Uterus (tissue), 4 donors: ENCODE measurements at places on chromosomes 2 and 18. TPM values are rescaled to one million over a fixed set of nuclear protein-coding genes. Genes with fewer than 3 reads are reported as not detected.

ITPRIPL1 gene
- total RNA-seq = 14.1 TPM

MOGAT1 gene
- total RNA-seq = not detected

RAB3GAP1 gene
- total RNA-seq = 56.8 TPM

LYG2 gene
- total RNA-seq = not detected

EML6 gene
- total RNA-seq = 1.4 TPM

HJURP gene
- total RNA-seq = not detected

NEURL3 gene
- total RNA-seq = not detected

RAB6C gene
- 0.21 TPM for total RNA-seq

DNA sequence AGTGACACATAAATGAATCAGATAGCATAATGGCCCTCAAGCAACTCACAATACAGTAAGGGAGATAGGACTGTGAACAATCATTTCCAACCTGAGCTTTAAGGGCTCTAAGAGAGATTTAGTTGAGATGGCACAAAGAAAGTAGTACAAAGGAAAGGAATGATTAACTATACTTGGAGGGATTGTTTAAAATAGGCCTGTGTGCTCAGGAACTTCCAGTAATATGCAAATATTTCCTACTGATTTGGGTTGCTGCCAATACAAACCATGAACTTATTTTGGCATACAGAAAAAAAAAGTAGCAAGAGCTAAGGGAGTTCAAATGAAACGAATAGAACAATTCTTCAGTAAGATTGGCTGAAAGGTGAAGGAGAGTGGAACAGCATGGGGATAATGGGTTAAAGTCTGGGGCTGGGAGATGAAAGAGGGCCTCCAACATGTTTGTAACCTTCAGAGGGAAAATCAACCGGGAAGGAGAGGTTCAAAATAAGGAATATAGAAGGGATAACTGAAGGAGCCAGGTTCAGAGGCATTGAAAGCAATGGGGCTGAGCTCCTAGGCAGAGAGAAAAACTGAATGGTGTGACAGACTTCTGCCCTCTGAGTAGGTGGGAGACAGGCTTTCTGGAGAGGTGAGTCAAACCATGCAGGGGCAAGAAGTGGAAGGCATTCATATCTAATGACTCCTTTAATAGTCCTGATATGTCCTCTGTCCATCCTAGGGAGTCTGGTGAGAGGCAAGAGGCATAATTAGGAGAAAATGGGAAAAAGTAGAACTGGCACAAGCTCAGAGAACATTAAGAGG is 83.5 kb downstream of the DNAH7 start:
- DNase-seq = no peak

DNA sequence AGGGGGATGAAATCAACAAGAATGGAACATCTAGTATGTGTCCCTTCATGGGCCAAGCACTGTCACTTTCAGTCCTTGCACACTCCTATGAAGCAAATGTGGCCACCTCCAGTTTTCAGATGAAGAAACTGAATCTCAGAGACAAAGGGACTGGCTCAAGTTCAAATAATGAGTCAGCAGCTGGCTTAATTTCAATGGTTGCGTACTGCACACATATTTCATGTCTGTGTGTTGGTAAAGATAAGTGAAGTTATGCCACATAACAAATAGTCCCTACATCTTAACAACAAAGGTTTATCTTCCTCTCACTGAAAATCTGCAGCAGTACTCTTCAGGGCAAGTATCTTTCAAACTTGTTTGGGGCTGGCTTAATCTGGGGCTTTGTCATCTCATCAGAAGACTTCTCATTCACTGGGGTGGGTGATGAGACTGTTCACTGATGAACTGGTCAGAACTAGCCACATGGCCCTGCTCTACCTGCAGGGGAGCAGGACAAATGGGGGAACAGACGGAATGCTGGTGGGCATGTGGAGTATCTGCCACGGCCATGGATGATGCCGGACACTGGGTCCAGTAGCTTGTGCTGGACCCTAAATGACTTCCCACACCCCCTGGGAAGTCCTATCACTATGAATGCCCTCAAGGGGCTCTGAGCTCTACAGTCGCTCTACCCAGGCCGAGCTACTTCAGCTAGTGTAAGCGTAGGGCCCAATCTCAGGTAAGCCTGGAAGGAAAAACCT is 263.2 kb downstream of the CYP26B1 start:
- DNase-seq = no peak

DNA sequence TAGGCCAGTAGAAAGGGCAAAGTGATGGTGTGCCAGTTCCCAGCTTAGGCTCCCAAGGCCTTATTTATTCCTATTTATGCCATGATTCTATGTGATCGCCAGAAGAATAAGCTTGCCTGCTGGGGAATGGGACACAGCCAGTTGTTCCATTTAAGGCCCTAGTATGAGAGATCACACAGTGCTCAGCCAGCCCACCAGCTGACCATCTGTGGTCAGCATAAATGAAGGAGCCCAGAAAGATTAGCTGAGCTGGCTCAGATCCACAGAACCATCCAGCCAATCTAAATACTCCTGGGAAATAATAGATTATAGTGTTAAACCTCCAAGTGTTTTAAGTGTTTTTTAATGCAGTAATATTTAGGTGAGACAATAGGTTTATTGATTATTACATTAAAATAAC is 12.6 kb upstream of the L3MBTL4 start:
- DNase-seq = no peak

- no peak for DNase-seq
Observed at GRCh38 chr2:23241611-23242245, 143.3 kb upstream of the KLHL29 start.

- no peak for DNase-seq
Observed at GRCh38 chr2:101328474-101329007, 20.0 kb upstream of the RNF149 start.

DNA sequence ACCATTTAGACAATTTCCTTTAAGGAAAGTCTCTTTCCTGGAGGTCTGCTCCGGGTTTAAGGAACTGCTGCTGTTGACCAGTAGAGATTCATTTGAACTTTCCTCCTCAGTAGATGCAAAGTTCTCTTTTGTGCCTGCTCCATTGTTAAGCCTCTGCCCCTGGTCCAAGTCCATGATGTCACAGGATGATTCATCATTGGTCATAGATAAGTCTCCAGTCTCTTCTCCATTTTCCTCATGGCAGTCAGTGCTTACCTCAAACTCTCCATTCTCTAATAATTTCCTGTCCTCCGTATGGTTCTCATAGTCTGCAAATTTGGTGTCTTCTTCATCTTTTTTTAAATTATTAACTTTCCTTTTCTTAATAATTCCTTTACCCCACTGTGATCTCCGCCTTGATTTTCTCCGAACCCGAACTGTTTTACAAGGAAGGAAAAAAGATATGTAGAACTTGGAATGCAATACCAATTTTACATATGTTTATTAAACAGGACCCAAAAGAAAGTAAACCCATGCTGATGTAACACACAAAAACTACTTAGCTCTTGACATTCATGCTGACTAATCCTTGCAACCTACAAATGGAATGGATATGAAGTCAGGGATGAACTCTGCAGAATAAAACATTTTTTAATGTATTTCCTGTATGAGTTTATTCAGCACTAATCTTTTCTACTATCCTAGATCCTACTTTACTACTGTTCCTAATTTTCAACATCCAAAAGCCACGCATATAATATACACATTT is 169.1 kb downstream of the ATAD2B start:
- no peak for DNase-seq

DNA sequence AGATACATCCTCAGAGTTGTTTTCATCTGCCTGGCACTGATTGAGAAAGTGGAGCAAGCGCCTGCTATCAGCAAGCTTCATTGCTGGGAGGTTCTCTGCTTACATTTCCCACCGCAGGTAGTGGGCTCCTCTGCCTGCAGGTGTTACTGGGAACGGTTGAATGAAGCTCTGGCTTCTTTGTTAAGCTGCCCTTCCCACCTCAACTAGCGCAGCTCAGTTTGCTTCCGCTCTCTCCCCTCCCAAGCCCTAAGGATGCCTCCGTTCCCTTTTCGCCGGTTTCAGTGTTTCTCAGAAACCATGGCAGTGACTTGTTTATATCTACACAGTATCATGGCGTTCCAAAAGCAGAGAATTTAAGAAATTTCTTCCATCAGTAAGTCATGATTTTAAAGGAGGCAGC is 72.2 kb upstream of the B3GNT7 start:
- DNase-seq = no peak

GRCh38 chr2:26922405-26923188 is 47.8 kb upstream of the MAPRE3 start:
- peak; percentile 55 for DNase-seq

GRCh38 chr2:136255648-136256461 is 137.9 kb upstream of the CXCR4 start:
- DNase-seq = no peak

DNA sequence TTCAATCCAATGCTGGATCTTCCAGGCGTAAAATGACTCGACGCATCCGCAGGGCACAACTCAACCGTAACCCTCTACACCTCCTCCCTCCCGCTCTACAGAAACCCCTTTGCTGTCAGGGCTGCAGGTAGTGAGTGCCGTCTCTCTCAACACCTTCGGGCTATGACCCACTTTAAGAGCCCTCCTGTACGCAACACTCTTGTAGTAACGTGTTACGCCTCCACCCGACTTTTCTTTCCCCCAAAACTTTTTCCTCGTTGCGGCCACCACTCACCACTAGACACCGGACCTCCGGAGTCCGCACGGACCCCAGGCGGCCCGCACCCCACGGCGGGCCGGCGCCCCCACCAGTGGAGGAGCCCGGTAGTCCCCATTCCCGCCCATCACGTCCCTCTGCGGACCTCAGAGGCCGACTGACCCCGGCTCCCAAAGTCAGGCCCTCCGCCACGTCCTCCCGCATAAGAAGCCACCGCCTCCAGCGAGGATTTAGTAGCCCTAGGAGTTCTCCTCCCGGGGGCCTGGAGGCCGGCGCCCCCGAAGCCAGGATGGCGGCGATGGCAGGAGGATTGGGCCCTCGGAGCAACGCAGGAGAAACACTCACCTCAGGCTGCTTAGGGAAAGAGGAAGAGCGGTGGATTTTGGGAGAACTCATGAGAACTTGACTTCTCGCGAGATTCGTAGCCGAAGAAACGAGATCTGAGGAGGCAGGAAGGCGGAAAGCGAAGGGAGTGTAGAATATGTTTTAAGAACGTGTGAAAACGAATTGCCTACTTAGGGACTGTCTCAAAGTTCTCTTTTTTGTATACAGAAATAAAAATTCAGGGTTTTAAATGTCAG is 5.0 kb upstream of the C18orf32 start:
- DNase-seq = peak; percentile 87

- DNase-seq = peak; percentile 70
Observed at GRCh38 chr2:27705851-27706622, 42.3 kb downstream of the SLC4A1AP start.

DNA sequence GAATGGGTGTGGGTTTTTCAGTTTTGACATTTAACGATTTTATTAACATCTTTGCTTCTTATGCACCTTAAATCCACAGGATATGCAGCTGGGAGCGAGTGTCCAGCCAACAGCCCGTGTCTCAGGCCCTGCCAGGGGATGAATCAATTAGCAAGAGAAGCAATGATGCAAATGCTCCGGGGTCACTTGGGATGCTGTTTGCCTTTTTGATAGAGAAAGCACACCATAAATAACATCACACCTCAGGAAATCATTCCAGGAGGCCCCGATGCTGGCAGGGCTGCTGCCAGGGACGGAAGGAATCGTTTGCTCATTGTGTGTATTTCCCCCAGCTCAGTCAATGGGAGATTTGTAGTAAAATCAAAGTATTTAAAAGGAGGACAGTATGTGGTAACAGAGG is 394.0 kb upstream of the HNRNPA3 start:
- peak; percentile 32 for DNase-seq

- peak; percentile 59 for DNase-seq
Observed at GRCh38 chr18:26655525-26656430, 107.4 kb upstream of the KCTD1 start.

DNA sequence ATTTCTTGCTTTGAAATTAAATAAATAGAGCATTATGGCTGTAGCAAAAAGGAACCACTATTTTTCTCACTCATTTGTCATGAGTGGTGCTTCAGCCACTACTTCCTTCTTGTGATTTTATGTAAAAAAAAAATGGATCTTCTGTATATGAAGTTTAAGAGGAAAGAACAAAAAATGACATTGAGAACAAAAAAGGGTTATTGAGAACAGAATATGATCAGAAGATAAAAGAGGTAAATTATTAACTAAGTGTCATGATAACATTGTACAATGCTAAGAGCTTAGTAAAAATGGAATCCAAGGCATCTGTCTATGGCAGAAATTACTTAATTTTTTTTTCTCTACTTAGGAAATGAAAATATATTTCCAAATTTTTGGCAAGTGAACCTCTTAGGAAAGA is 103.5 kb downstream of the PKP4 start:
- DNase-seq = no peak

GRCh38 chr18:7872569-7872968 is 305.5 kb downstream of the PTPRM start:
- no peak for DNase-seq

DNA sequence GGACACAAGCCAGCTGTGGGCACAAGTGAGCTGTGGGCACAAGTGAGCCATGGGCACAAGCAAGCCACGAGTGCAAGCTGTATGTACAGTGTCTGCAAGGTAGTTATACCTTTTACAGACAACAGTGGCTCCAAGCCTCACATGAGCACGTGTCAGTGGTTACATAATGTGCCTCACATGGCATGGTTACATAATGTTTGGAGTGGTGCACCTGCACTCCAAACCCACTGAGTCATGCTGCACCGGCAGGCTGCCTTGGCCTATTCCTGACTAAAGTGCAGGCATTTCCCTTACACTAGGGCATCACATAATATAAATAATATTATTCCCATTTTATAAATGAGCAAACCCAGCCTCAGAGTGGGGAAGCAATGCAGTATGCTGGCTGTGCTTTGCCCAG is 62.6 kb downstream of the MARCO start:
- DNase-seq = no peak

- DNase-seq = no peak
Observed at GRCh38 chr2:205270689-205271088, 411.6 kb upstream of the NRP2 start.

DNA sequence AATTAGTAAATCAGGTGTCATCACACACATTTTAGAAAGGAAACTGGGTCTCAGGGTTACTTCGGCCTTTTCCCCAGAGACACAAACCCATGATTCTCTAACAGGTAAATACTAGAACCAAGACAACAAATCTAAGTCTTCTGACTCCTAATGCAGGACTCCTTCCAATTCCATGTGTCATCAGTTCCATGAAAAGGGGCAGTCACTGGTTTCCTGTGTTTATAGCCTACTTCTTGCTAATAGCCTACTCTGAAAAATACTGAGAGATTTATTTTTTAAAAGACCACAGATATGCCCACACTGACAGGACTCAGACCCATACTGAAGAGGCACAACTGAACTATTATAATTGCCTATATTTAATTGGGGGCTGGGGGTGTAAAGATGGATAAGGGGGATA is 33.0 kb downstream of the RAB1A start:
- DNase-seq = no peak

GRCh38 chr2:106843001-106843909 is 42.7 kb downstream of the ST6GAL2 start:
- no peak for DNase-seq

GRCh38 chr18:48829443-48830149 is 121.2 kb downstream of the SMAD7 start:
- peak; percentile 18 for DNase-seq

DNA sequence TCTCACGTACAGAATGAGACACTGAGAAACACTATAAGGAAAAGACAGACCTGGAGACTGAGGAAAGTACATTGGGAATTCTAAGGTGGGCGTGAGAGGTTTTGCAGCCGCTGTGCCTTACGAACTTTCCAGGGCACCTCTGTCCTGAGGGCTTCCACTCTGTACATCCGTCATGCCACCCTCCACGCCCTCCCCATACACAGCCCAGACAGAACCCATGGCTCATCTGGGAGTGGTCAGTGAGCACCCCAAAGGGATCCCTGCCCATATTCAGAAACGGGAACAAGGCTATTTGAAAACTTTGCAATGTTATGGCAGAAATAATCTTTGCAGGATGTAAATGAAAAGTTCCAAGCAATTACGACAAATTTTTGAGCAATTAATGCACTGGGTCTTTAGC is 95.4 kb upstream of the ZNF532 start:
- DNase-seq = no peak

- DNase-seq = no peak
Observed at GRCh38 chr18:80245781-80246444, 1.4 kb downstream of the PARD6G start.
